ENCODE measurements at places on chromosomes 2 and 18.

DNA sequence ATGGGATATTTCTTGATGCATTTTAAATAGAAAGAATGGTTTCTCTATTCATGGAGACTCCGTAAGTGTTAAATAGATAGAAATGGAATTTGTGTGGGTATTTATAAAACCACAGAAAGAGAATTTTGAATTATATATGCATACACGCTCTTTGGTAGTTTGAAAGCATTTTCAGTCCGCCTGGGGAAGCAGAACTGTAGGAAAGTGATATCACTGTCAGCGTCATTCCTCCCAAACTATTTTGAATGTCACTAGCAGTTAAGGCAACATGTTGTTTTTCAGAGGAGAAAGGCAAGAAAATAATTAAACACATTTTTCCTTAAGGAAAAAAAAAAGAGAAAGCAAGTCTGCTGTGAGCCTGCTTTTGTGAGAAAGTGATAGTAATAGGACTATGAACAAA lies 8.7 kb upstream of the ERMN start:
- DNase-seq: no peak

- no peak for DNase-seq
Observed at GRCh38 chr2:47041891-47042684, 113.0 kb downstream of the STPG4 start.

- no peak for DNase-seq
Observed at GRCh38 chr2:54308186-54308585, 52.2 kb upstream of the TSPYL6 start.

DNA sequence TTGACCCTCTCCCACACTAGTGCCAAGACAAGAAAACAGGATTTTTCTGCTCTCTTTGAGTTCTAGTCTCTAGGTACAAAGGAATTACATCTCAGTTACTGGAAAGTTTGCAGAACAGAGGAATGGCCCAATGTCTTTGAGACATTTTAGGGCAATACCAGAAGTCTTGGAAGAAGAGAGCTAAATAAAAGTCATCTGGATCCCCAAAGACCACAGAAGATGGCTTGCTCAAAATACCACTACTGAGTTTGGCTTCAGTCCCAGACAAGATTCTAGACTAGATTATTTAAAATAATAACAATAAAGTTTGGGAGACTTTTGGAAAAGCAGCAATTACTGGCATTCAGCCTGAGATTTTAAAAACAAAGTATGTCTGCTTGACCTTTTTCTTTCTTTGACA lies 61.9 kb upstream of the HK2 start:
- DNase-seq: no peak

DNA sequence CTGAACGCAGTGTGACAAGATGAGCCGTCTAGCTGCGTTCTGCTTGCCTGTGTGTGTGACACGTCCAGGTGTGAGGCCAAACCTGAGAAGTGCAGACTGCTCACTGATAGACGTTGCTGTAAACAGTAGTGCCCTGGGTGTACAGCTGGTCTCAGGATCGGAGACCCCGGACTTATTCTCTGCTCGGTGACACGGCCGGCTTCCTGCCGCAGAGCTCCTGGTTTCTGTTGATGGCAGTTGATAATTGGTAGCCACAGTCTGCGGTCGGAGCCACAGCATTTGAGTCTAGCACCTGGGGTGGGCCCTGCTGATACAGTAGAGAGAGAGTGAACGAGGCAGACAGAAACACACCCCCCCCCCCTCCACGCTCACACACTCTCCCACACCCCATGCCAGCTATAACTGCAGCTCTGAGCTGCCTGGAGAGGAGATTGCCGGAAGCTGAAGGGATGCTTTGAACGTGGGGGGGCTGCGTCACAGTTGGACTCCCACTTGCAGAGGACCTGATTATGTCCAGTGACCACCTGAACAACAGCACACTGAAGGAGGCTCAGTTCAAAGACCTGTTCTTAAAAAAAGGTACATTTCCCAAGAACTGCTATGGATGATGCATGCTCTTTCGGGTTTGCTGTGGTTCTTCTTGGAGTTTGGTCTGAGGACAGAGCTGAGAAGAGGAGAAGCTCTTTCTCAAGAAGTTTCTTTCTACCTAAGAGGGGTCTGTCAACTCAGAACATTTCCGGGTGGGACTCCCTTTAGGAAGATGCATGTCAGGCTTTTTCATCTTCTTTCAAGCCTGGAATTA lies 114.0 kb downstream of the FAM210A start:
- no peak for DNase-seq

- DNase-seq: no peak
Observed at GRCh38 chr2:45833968-45834344, 182.5 kb downstream of the PRKCE start.

- DNase-seq: no peak
Observed at GRCh38 chr2:178859730-178860129, 52.5 kb upstream of the TTN start.

DNA sequence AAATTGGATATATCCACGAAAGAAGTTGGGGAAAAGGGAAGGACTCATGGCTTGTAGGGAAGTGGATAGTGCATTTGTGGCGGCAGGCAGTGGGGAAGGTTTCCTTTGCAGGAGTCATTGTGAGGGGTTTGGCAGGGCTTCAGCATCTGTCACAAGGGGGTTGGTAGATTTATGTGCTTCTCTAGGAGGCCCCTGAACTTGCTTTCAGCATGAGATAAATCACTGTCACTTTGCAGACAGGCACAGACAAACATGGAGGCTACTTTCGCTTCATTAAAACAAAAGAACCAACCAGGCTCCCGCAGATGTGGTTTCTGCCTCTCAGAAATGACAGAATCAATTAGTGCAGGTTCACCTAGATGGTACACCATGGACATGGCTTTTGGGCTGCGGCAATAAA lies 340.7 kb downstream of the TGIF1 start:
- no peak for DNase-seq

GRCh38 chr18:50131591-50131990 lies 63.4 kb downstream of the MYO5B start:
- DNase-seq: peak; percentile 48

DNA sequence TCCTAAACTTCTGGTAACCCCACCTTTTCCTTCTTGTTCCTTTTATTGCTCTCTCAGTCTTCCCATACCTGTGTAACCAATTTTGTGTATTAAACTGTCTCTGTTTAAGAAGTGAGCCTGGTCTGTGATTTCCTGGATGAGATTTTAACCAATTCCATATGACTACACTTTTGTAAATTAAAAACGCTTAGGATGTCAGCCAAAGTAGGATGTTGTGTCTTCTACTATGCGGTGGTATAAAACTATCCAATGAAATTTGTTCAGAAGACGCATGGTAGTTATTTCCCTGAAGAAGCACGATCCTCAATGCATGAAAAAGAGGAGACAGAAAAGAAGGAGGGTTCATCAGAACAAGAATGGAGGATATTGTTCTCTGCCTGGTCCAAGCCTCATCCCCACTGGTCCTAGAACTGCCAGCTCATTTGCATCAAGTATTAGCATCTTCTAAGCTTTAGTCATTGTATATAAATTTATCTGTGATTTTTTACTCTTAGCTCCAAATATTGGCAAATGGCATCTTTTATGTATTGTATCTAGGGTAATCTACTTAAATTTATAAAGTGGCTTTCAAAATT lies 127.4 kb downstream of the TGIF1 start:
- DNase-seq: no peak

- no peak for DNase-seq
Observed at GRCh38 chr2:16058256-16058655, 117.9 kb downstream of the MYCN start.

Data from NCI-H2081 (cell line).